Naive thymus-derived CD8-positive, alpha-beta T cell (primary cell): ENCODE measurements at places on chromosomes 2 and 18. TPM values are rescaled to one million over a fixed set of nuclear protein-coding genes. Genes with fewer than 3 reads are reported as not detected.

Gene USP40
- 19.9 TPM for total RNA-seq

GRCh38 chr18:43879415-43879814 is 602.1 kb upstream of the SYT4 start:
- no peak for DNase-seq
- no peaks in the 10 kb centered on the region for H3K27me3 ChIP-seq
- no peak overlapping the region for H3K27ac ChIP-seq
- H3K36me3 ChIP-seq, result no peaks in the 10 kb centered on the region
- H3K4me3 ChIP-seq, result no peak overlapping the region

Gene CRACDL
- 2.0 TPM for total RNA-seq

DNA sequence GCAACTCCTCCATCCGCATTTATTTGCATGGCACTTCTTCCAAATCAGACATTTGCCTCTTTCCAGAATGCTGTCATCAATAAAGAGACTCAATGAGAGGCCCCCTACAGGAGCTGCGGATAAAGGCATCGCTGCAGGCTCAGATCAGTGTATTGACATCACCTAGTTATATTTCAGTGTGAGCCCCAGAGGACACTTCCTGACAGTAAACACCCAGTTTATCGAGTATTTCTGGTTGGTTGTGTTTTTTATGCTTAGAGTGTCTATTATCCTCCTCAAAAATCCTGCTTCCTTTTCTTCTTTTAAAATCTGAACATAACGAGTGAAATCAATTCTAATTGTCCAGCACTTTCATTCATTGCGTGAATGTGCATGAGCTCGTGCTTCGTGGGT is 38.8 kb downstream of the NRP2 start:
- no peaks in the 10 kb centered on the region for H3K36me3 ChIP-seq
- no peak overlapping the region for H3K4me3 ChIP-seq
- H3K27ac ChIP-seq, result no peak overlapping the region
- H3K27me3 ChIP-seq, result peaks cover 12% of the 10 kb centered on the region
- no peak for DNase-seq

- peaks cover 20% of the 10 kb centered on the region for H3K36me3 ChIP-seq
- no peak overlapping the region for H3K4me3 ChIP-seq
- H3K4me1 ChIP-seq, result no peaks in the 10 kb centered on the region
These were observed 68.2 kb downstream of the ZSWIM2 start for GRCh38 chr2:186780701-186781316.

Gene BOLA3
- total RNA-seq, result 13.3 TPM

Gene AFF3
- 10.1 TPM for total RNA-seq

- no peak overlapping the region for H3K27ac ChIP-seq
- H3K4me3 ChIP-seq, result no peak overlapping the region
- H3K27me3 ChIP-seq, result peaks cover 4% of the 10 kb centered on the region
- no peaks in the 10 kb centered on the region for H3K36me3 ChIP-seq
These were observed 384.4 kb downstream of the SLC4A3 start for GRCh38 chr2:220011859-220012258.

Gene ABCG8
- total RNA-seq, result not detected

GRCh38 chr2:218719457-218719856 is 8.8 kb downstream of the TTLL4 start:
- H3K4me3 ChIP-seq, result no peak overlapping the region
- H3K36me3 ChIP-seq, result peaks cover 13% of the 10 kb centered on the region
- H3K4me1 ChIP-seq, result peaks cover 24% of the 10 kb centered on the region
- no peaks in the 10 kb centered on the region for H3K27me3 ChIP-seq

DNA sequence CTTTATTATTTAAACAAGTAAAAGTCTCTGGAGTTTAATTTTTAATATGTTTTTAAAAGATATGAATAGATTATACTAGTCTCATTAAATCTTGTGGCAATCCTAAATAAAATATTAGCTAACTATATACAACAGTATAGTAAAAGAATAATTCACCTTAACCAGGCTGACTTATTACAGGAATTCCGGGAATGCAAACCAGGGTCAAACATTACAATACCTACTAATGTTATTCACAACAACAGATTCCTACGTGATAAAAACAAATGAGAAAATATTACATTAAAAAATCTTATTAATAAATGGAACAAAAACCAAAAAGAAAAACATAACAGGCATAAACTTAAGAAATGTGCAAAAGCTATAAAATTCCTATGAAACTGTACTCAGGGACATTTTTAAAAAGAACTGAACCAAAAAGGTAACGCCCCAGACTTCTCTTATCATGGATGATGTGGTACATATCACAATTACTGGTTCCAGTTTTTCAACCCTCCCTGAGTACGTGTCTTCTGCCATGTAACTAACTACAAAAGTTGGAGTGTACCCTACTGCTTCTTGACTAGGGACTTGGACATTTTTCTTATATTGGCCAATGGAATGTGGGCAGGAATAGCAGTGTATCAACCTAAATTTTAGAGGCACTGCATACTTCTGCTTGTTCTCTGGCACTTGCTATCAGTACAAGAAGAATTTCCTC is 20.2 kb downstream of the TTC21B start:
- peaks cover 72% of the 10 kb centered on the region for H3K36me3 ChIP-seq
- no peak overlapping the region for H3K4me3 ChIP-seq
- no peak overlapping the region for H3K27ac ChIP-seq
- no peak for DNase-seq
- H3K27me3 ChIP-seq, result no peaks in the 10 kb centered on the region

Gene COX5B
- 125 TPM for total RNA-seq

- DNase-seq, result no peak
- no peak overlapping the region for H3K27ac ChIP-seq
- H3K4me1 ChIP-seq, result peaks cover 9% of the 10 kb centered on the region
- peaks cover 1% of the 10 kb centered on the region for H3K36me3 ChIP-seq
These were observed 86.6 kb downstream of the MARCHF4 start for GRCh38 chr2:216285701-216286100.
